ENCODE measurements at places on chromosomes 3 and 15. TPM values are rescaled to one million over a fixed set of nuclear protein-coding genes. Genes with fewer than 3 reads are reported as not detected.

Gene P2RY1
- total RNA-seq: 1.2 TPM

Gene UROC1
- total RNA-seq: not detected

Gene GPR87
- total RNA-seq: not detected

- DNase-seq: no peak
- H3K4me1 ChIP-seq: no peaks in the 10 kb centered on the region
- no peaks in the 10 kb centered on the region for H3K36me3 ChIP-seq
- H3K4me3 ChIP-seq: no peak overlapping the region
- H3K27me3 ChIP-seq: no peaks in the 10 kb centered on the region
Observed at GRCh38 chr3:169354774-169355501, 308.6 kb downstream of the MECOM start.

DNA sequence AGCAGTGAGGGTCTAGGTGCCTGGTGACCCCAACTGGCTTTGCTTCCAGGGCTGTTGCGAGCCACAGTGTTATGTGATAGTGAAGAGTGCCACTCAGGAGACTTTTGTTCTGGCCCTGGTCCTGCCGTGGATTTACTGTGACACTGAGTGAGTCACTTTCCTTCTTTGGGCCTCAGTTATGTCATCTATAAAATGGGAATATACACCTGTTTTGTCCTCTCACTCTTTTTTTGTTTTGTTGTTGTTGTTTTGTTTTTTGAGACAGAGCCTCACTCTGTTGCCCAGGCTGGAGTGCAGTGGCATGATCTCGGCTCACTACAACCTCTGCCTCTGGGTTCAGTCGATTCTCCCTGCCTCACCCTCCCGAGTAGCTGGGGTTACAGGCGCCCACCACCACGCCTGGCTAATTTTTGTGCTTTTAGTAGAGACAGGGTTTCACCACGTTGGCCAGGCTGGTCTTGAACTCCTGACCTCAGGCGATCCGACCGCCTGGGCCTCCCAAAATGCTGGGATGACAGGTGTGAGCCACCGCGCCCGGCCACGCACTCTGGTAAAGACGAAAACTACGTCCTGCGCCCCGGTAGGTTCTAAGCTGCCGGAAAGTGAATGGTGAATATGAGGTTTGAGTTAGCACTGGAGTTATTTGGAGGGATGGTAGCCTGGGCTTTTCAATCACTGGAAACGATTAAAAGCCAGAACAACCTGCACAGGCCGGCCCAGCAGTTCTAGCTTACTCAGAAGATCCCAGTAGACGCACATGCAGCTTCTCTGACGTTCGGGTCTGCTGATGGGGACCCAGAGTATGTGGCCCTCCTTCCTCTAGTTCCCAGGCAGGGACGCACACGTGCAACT is 46.6 kb downstream of the BDH1 start:
- no peak overlapping the region for H3K27ac ChIP-seq
- H3K4me3 ChIP-seq: peak overlapping the region; percentile 54
- peaks cover 5% of the 10 kb centered on the region for H3K36me3 ChIP-seq
- DNase-seq: no peak
- peaks cover 11% of the 10 kb centered on the region for H3K4me1 ChIP-seq
- no peaks in the 10 kb centered on the region for H3K27me3 ChIP-seq

- no peak overlapping the region for H3K27ac ChIP-seq
- H3K4me1 ChIP-seq: peaks cover 8% of the 10 kb centered on the region
- H3K36me3 ChIP-seq: no peaks in the 10 kb centered on the region
- no peak for DNase-seq
- H3K27me3 ChIP-seq: no peaks in the 10 kb centered on the region
- H3K4me3 ChIP-seq: no peak overlapping the region
Observed at GRCh38 chr3:184600685-184601377, 39.2 kb downstream of the EPHB3 start.

DNA sequence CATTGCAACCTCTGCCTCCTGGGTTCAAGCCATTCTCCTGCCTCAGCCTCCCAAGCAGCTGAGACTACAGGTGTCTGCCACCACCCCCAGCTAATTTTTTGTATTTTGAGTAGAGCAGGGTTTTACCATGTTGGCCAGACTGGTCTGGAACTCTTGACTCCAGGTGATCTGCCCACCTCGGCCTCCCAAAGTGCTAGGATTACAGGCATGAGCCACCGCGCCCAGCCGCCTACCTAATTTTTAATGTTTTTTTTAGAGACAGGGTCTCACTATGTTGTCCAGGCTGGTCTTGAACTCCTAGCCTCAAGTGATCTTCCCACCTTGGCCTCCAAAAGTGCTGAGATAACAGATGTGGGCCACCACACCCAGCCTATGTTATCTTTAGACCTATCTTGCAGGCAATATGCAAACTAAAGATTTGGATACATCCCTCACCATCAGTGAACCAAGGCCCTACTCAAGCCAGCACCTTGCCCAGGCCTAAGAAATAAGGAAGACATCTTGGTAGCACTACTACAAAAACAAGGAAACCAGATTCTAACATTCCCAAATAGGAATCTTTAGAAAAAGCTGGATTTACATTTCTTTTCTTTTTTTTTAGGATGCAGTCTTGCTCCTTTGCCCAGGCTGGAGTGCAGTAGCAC is 6.3 kb upstream of the GMPPB start:
- no peaks in the 10 kb centered on the region for H3K27me3 ChIP-seq
- no peaks in the 10 kb centered on the region for H3K4me1 ChIP-seq

GRCh38 chr3:103693831-103694230 is 1259.0 kb downstream of the ZPLD1 start:
- no peaks in the 10 kb centered on the region for H3K4me1 ChIP-seq
- DNase-seq: no peak
- H3K36me3 ChIP-seq: no peaks in the 10 kb centered on the region
- no peak overlapping the region for H3K27ac ChIP-seq

DNA sequence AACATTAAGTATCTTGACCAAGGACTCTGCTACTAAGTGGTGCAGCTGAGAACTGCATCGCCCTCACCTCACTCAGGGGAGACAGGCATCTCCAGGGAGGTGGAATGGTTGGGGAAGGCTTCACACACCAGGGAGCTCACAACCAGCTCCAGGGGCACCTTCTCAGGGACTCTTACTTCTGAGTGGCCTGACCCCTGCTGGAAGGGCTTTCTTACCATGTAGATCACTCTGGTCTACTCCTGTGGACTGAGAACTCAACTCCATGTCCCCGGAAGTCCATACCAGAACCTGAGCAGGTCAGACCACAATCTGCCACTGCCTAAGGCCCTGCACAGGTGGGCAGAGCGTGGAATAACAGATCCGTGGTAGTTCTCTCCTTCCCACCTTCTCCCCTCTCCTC is 140.5 kb downstream of the TLE3 start:
- no peak overlapping the region for H3K4me3 ChIP-seq
- no peaks in the 10 kb centered on the region for H3K36me3 ChIP-seq
- no peak overlapping the region for H3K27ac ChIP-seq
- H3K4me1 ChIP-seq: no peaks in the 10 kb centered on the region

DNA sequence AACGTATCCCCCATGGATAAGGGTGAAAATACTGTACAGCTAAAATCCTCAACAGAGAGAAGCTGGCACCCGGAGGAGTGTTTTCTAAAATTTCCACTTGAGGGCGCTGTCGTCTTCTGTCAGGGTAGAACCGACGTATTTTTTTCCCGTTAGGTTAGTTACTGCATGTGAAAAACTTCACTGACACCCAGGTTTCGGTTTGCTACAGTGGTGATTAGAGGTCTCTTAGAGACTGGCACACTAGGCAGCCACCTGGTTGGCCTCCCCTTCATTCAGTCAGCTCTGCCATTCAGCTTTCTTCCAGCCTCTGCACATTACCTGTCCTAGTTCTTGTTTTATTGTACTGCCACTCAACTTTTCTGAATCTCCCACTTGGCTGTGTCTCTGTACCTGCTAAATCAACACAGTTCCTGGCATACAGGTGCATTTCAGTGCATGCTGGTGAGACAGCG is 18.4 kb downstream of the CCK start:
- H3K36me3 ChIP-seq: no peaks in the 10 kb centered on the region
- peak; percentile 61 for DNase-seq
- H3K4me3 ChIP-seq: no peak overlapping the region
- H3K27me3 ChIP-seq: no peaks in the 10 kb centered on the region
- H3K4me1 ChIP-seq: no peaks in the 10 kb centered on the region

- H3K36me3 ChIP-seq: peaks cover 6% of the 10 kb centered on the region
- H3K27ac ChIP-seq: no peak overlapping the region
- H3K4me3 ChIP-seq: no peak overlapping the region
- no peaks in the 10 kb centered on the region for H3K27me3 ChIP-seq
- DNase-seq: no peak
Observed at GRCh38 chr3:37247398-37248114, 73.2 kb upstream of the LRRFIP2 start.

Data from SJCRH30 (cell line).